ENCODE measurements at places on chromosomes 1 and 21. TPM values are rescaled to one million over a fixed set of nuclear protein-coding genes. Genes with fewer than 3 reads are reported as not detected.

GRCh38 chr1:159815926-159816325 lies 10.7 kb upstream of the SLAMF8 start:
- H3K4me1 ChIP-seq = no peaks in the 10 kb centered on the region
- no peaks in the 10 kb centered on the region for H3K27me3 ChIP-seq
- H3K4me3 ChIP-seq = no peak overlapping the region
- no peak overlapping the region for H3K27ac ChIP-seq
- DNase-seq = no peak

DNA sequence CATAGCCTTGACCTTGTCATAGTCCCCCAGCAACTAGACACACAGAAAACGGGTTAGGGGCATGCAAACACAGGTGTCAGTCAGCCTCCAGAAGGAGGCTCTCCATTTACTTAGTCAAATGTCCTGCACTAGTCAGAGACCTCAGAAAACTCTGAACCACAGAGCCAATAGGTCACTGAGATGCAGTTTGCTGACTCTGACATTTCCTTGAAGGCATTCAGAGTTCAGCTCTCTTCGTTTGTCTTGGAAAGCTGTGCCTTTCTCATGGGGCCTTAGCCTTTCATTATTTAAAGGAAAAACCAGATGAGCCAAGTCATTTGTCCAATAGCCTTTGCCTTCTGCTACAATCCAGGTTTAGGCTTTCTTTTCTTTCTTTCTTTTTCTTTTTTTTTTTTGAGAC lies 3.5 kb downstream of the OLFML2B start:
- H3K4me1 ChIP-seq = peaks cover 5% of the 10 kb centered on the region
- H3K4me3 ChIP-seq = no peak overlapping the region
- H3K36me3 ChIP-seq = no peaks in the 10 kb centered on the region
- H3K27ac ChIP-seq = no peak overlapping the region
- no peak for DNase-seq

EDARADD gene
- 8.5 TPM for total RNA-seq

- no peaks in the 10 kb centered on the region for H3K36me3 ChIP-seq
- H3K27me3 ChIP-seq = no peaks in the 10 kb centered on the region
- no peak overlapping the region for H3K27ac ChIP-seq
Measured at GRCh38 chr1:222140206-222140605, 398.3 kb upstream of the DUSP10 start.

DNA sequence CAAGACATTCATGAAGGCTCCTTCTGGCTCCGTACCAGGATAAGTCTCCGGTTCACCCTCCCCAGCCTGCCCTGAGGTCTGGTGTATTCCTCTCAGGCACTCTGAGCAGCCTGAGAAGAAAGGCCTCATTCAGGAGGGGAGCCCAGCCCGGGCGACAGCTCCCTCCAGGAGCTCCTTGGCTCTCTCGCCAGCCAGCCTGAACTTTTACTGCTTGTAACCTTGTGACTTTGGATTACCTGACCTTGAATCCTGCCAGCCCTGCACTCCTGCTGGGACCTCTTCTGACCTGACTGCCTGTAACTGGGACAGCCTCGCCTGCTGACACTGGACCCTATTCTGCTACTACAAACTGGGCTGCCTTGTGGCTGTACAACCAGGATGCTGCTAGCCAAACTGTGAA lies 65.8 kb downstream of the CD34 start:
- H3K4me1 ChIP-seq = peaks cover 68% of the 10 kb centered on the region
- peaks cover 11% of the 10 kb centered on the region for H3K36me3 ChIP-seq
- H3K27me3 ChIP-seq = no peaks in the 10 kb centered on the region
- no peak for DNase-seq
- no peak overlapping the region for H3K4me3 ChIP-seq

- no peak overlapping the region for H3K4me3 ChIP-seq
- no peak for DNase-seq
- H3K27me3 ChIP-seq = no peaks in the 10 kb centered on the region
- no peaks in the 10 kb centered on the region for H3K4me1 ChIP-seq
- H3K36me3 ChIP-seq = no peaks in the 10 kb centered on the region
- H3K27ac ChIP-seq = no peak overlapping the region
Measured at GRCh38 chr1:213871179-213871578, 116.6 kb upstream of the PROX1 start.

LYPD8 gene
- total RNA-seq = not detected

GRCh38 chr1:153592748-153593147 lies 20.2 kb downstream of the S100A16 start:
- H3K4me1 ChIP-seq = no peaks in the 10 kb centered on the region
- no peaks in the 10 kb centered on the region for H3K27me3 ChIP-seq
- no peak overlapping the region for H3K27ac ChIP-seq
- H3K4me3 ChIP-seq = no peak overlapping the region

DNA sequence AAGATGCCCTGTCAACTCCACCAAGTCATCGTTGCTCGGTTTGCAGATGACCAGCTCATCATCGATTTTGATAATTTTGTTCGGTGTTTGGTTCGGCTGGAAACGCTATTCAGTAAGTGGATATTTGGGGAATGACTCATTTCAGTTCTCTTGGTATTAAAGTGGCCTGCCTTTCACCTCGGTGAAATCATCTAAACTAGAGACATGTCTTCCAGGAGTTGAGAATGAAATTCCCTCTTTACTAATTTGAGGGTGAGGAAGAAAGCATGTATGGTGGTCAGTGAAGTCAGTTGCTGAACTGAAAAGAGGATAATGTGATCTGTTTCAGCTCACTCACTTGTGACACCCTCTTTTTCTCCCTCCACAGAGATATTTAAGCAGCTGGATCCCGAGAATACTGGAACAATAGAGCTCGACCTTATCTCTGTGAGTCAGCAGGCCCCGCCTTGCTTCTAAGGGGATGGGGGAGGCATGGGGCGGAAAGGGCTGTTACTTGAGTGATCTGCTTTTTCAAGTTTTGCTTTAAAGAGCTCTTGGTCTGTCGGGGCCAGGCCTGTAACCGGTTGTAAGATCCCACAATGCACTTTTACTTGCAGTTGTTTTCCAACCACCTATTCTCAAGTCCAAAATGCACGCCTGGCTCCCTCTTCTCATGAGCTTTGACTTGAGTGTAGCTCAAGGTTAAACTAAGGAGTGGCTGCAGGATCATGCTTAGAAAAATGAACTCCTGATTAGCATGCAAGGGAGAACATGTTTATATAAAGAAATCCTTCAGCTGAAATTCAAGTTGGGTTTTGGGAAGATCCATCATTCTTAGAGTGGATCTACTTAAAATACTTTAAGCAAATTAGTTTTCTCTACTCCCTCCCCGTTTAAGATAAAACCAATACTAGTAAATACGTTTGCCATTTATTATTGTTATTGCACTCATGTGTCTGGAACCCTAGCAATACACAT lies 59.8 kb downstream of the CAPN2 start:
- H3K36me3 ChIP-seq = peaks cover 69% of the 10 kb centered on the region
- H3K4me1 ChIP-seq = peaks cover 15% of the 10 kb centered on the region
- no peak overlapping the region for H3K4me3 ChIP-seq
- no peak overlapping the region for H3K27ac ChIP-seq
- DNase-seq = no peak

DNA sequence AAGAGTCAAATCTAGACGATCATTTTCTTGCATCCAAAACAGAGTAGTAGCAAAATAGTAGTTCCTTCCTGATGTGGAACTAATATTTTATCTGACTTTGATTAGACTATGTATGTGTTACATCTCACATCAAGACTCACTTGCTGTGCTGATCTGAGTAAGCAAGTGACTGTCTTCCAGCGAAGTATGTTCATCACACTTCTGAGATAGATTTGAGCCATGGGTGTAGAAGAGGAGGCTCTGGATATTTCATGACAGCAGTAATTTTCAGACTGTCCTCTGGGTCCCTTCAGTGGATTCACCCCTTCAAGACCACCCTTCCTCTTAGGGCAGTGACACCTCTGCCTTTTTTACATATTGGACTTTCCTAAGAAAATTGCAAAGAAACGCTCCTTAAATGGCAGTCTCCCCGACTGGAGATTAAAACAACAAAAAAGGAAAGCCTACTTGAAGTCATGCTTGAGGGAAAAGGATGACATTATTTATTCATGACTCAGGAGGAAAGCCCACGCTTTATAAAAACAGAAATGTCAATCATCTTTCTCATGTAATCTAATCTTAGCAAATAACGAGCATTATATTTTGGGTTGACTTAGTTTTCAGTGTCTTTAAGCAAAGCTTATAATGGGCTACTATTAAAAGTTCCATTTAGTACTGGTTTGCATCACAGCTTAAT lies 22.8 kb downstream of the ATP1B1 start:
- H3K27ac ChIP-seq = no peak overlapping the region
- no peaks in the 10 kb centered on the region for H3K36me3 ChIP-seq
- H3K4me1 ChIP-seq = no peaks in the 10 kb centered on the region
- H3K27me3 ChIP-seq = no peaks in the 10 kb centered on the region
- H3K4me3 ChIP-seq = no peak overlapping the region

CASQ2 gene
- not detected for total RNA-seq

DNA sequence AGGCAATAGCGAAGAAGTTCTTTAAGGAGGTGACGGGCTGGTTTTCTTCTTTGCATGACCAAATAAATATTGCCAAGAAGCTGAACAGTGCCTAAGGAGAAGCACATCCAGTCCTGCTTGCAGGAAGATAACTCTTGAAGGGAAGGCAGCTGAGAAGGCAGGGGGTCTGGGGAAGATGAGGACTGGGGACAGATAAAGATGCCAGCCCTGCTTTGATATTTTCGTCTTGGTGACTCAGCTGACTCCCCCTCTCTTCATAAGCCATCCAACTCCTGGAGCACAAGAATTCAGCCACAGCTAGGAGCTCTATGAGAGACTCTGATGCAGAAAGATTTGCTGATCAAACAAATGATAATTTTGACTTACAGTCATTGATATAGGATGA lies 3.4 kb downstream of the CFAP45 start:
- no peaks in the 10 kb centered on the region for H3K36me3 ChIP-seq
- H3K27me3 ChIP-seq = no peaks in the 10 kb centered on the region
- no peak overlapping the region for H3K27ac ChIP-seq
- H3K4me1 ChIP-seq = no peaks in the 10 kb centered on the region
- no peak for DNase-seq

CFHR3 gene
- total RNA-seq = not detected

DNA sequence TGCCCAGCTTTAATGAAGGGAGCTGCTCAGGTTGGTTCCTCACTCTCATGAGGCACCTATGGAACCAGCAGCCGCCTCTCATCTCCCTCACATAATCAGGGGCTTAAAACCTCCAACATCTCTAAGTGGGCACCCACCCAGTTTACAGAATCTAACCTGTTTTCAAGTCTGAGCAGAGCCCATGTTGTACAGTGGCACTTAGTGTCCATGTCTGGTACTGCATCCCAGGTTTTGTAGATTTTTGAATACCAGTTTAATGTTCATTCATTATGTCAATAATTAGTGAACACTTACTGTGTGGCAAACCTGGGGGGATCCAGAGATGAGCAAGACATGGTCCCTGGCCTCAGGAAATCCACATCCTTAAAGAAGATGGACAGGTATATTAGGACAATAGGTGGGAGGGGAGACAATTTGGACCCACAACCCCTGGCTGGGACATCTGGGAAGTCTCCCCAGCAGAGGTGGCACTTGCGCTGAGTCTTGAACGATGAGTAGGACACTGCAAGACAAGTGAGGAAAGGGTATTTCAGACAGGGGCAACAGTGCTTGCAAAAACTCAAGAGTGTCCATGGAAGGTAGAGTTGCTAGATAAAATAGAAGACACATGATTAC lies 83.3 kb downstream of the LACTBL1 start:
- peaks cover 10% of the 10 kb centered on the region for H3K4me1 ChIP-seq
- DNase-seq = no peak
- H3K36me3 ChIP-seq = no peaks in the 10 kb centered on the region
- H3K27me3 ChIP-seq = no peaks in the 10 kb centered on the region
- H3K4me3 ChIP-seq = no peak overlapping the region
- no peak overlapping the region for H3K27ac ChIP-seq

KCNN3 gene
- not detected for total RNA-seq

DNA sequence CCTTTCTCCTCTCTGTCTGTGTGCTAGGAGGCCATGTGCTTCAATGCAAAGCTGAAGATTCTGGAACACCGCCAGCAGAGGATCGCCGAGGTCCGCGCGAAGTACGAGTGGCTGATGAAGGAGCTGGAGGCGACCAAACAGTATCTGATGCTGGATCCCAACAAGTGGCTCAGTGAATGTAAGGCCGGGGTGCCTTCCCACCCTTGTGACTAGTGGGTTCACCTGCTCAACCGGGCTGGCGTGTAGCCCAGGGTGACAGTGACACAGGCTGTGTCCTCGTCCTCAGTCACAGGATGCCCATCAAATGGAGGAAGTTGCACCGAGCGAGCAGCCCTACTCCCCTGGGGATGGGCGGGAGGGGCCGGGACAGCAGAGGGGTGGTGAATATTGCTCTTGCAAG lies 544.1 kb downstream of the KIF26B start:
- no peaks in the 10 kb centered on the region for H3K36me3 ChIP-seq
- DNase-seq = no peak
- no peak overlapping the region for H3K4me3 ChIP-seq
- H3K27me3 ChIP-seq = no peaks in the 10 kb centered on the region

DNA sequence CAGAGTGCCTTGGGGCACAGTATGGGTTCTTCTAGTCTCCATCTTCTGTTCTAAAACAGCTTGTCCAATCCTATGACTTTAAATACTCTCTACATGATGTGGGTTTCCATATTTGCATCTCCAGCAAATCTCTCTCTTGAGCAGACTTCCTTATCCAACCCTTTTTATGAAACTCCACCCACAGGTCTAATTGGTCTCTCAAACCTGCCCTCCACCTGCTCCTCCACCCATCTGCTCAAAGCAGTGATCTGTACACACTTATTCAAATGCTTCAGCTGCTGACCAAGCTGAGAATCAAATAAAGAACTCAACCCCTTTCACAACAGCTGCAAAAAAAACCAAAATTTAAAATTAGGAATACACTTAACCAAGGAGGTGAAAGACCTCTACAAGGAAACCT lies 11.5 kb downstream of the MCOLN2 start:
- H3K4me3 ChIP-seq = no peak overlapping the region
- H3K4me1 ChIP-seq = peaks cover 8% of the 10 kb centered on the region
- no peaks in the 10 kb centered on the region for H3K36me3 ChIP-seq
- H3K27ac ChIP-seq = no peak overlapping the region
- no peaks in the 10 kb centered on the region for H3K27me3 ChIP-seq

SPRR2E gene
- not detected for total RNA-seq

DNA sequence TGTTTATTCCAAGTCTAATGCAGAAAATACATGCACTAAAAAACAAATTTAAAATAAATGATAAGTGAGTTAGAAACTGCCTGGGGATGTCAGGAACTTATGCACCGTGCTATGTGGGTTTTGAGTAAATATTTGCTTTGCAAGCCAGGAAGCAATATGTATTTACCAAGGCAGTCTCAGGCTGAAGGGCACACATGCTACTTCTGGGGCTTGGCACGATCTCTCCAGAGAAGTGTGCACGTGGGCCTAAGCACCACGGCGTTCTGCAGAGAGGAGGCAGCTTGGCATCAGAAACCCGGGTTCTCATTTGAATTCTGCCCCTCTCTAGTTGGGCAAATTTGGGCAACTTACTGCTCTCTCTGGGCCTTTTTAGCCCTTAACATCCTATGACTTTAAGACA lies 72.6 kb upstream of the ROR1 start:
- DNase-seq = no peak
- no peaks in the 10 kb centered on the region for H3K4me1 ChIP-seq
- no peaks in the 10 kb centered on the region for H3K27me3 ChIP-seq
- H3K27ac ChIP-seq = no peak overlapping the region
- H3K4me3 ChIP-seq = no peak overlapping the region
- no peaks in the 10 kb centered on the region for H3K36me3 ChIP-seq

GRCh38 chr1:46067652-46068051 lies 64.8 kb downstream of the PIK3R3 start:
- no peak for DNase-seq
- no peaks in the 10 kb centered on the region for H3K36me3 ChIP-seq
- peaks cover 14% of the 10 kb centered on the region for H3K4me1 ChIP-seq
- no peaks in the 10 kb centered on the region for H3K27me3 ChIP-seq

Data from CD4-positive, alpha-beta memory T cell (primary cell).